DMS153 (cell line): ENCODE measurements at places on chromosomes 7 and 10.

- no peak for DNase-seq
Observed at GRCh38 chr7:29866490-29866930, 60.2 kb downstream of the WIPF3 start.

- DNase-seq, result no peak
Observed at GRCh38 chr7:28116041-28116440, 64.6 kb downstream of the JAZF1 start.

GRCh38 chr10:17659365-17659764 is 15.4 kb downstream of the STAM start:
- DNase-seq, result no peak

DNA sequence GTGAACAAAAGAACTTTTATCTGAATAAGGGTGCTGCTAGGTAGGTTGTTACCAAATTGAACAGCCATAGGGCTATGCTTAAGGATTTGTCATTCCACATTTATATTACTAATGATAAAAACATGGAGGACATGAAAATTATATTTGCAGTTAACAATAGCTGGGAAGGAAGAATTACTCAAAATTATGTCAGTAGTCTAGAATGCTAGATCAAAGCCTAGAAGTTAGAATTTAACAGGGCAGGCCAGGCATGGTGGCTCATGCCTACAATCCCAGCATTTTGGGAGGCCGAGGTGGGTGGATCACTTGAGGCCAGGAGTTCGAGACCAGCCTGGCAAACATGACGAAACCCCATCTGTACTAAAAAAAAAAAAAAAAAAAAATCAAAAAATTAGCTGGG is 9.4 kb downstream of the STK17A start:
- DNase-seq, result no peak
